GM13976 (cell line): ENCODE measurements at places on chromosomes 6 and 20.

- peak; percentile 8 for DNase-seq
These were observed 17.4 kb upstream of the KIFC1 start for GRCh38 chr6:33373960-33374910.

DNA sequence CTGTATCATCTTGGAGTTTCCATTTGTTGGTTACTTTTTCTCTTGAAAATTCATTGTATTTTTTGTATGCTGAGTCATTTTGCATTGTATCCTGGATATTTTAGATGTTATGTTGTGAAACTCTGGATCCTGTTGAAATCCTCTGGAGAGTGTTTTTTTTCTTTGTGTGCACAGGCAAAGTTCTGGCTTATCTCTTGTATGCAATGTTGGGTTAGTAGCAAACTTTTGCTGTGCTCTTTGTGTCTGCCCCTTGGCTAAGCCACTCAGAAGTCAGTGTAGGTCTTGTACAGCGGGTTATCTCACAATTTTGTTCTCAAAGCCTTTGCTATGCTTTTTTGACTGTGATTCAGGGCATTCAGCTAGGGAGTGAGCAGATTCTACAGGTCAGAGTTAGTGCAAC is 29.1 kb upstream of the LMBRD1 start:
- DNase-seq: no peak

DNA sequence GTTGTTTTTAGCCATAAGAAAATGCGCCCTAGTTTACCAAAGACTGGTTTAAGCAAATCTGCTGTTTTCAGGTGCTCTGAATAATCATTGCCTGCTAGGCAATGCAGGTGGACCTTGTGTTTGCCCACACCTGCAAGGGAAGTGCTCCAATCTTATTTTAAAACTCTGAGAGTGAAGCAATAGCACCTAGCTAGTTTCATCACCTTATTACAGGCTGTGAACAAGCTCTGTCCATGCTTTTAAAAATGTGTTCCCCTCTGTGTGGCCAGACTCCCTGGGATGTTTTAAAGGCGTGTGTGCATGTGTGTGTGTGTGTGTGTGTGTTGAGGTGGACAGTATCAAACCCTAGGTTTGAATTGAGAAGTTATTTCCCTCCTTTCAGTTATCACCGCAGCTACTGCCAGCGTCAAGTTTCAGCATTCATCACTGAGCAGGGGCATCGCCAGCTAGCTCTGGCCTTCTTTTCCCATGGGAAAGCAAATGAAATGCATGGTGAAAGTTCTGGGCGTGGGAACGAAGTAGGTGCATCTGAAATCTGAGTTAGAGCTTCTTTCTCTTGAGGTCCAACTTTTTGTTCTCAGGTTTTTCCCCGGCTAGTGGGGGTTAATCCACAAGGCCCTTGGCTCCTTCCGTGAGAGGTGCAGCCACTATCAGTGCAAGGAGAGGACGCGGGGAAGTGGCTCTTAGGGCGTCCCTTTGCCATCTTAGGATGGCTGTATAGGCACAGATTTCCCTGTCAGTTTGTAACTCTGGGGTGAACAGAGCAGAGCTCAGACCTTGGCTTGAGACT is 30.8 kb downstream of the DUSP22 start:
- no peak for DNase-seq

DNA sequence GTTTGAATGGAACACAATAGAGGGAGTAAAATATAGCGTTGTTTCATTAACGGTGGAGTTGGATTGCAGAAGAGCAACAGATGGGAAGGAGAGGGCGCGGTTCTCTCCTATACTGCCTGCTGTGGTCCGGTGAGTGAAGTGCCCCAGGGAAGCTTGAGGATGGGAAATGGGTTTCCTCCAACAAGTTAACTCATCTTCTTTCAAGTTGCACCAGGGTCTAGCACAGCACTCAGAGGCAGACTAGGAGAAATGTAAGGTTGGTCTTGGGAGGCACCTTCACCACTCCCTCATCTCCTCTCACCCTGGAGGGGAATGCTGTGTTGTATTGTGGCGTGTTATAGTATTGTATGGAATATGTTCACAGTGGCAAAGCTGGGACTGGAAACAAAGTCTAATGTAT is 96.9 kb upstream of the SLC24A3 start:
- no peak for DNase-seq

- DNase-seq: no peak
These were observed 61.6 kb downstream of the RIPOR2 start for GRCh38 chr6:24874128-24874527.

- no peak for DNase-seq
These were observed 16.1 kb downstream of the MTG2 start for GRCh38 chr20:62198931-62199330.
